ENCODE measurements at places on chromosomes 7 and 10.

- no peak for DNase-seq
Observed at GRCh38 chr10:12103802-12104201, 25.7 kb upstream of the SEC61A2 start.

GRCh38 chr10:47379445-47379785 is 4.7 kb downstream of the ZNF488 start:
- no peak for DNase-seq

GRCh38 chr7:20284771-20285143 is 45.9 kb upstream of the ITGB8 start:
- DNase-seq: no peak

DNA sequence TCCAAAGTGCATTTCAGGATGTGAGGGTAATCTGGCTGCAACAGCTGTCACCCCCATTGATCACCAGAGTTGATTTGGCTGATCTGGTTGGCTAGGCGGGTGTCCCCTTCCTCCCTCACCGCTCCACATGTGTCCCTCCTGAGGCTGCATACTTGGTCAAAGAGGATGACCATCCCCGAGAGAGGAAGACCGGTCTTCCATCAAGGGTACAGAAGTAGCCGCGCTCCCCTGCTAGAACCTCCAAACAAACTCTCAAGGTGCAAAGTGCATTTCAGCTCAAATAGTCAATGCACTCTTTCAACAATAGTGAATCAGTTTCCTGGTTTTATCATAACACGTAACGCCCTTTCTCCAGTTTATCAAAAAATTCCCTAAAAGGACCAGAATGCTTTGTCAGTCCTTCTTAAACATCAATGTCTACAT is 44.6 kb downstream of the CARD11 start:
- no peak for DNase-seq

DNA sequence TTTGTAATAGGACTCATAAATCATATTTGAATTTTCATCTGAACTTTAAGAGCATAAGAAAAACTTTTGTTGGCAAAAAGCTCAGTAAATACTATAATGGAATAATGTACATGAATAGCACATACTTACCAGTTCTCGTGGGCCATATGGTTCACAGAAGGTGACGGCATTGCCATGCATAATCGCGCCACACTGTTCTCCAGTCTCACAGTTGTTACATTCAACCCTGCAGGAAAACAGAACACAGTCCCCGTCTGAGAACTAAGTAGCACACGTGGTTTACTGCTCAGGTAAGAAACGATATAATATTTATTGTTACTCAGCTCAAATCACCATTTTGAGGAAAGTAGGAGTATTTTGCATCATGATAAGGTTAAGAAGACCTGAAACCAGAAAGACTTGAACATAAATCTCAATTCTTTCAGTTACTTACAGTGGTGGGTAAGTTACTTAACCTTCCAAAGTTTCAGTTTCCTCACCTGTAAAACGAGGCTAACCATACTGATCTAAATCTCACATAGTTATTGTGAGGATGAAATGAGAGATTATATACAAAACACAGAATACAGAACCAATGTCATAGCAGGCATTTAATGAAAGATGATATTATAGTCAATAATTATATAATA is 261.4 kb downstream of the RELN start:
- DNase-seq: no peak

GRCh38 chr10:70306886-70307520 is 23.2 kb upstream of the NPFFR1 start:
- no peak for DNase-seq

DNA sequence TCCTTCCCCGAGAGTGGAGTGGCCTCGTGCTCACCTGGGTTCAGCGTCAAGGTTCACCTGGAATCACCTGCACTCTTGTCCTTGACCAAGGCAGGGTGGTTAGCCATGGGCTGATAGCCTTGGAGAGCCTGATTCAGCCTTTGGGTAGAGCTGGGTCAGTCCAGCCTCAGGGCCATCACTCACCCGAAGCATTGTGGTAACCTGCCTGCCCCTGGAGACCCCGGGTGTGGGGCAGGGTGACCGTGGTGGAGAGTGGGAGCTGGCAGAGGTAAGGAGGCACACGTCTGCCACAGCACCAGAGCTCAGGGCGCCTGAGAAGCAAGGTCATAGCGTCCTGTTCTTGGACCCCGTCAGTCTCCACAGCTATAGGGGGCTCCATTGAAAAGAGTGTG is 27.8 kb upstream of the WDFY4 start:
- DNase-seq: no peak

GRCh38 chr7:126605553-126605952 is 647.2 kb downstream of the GRM8 start:
- no peak for DNase-seq

DNA sequence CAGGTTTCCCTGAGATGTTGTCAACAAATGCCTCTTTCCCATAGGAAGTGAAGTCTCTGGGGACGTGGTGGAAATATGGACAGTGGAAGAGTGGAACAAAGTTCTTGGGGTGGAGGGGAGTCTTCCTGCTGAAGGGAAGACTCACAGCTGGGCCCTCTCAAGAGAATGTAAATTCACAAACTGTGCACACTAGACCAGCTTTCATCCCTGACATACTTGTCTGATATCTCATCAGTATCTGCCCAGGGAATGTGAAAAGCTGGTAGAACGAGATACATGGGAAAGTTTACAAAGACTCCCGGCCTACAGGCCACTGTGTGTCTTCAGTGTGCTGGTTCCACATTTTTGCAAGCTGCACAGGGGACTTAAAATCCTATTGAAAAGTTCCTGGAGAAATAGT is 16.7 kb upstream of the CCDC3 start:
- DNase-seq: no peak

DNA sequence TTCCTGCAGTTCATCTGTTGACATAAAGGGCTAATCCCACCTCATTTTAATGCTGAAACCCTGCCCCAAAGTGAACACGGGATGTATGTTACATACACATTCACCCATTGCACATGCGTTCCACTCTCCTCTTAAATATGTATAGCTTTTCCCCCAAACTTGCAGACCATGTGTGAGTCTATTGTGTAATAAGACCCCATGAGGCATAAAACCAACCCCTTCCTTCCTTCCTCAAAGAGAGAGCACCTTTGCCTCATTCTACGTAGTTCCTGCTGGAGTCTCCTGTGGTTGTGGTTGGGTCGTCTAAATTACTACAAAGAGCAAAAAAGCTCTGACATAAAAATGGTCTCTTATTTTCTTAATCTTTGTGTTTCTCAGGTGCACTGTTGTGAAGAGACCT is 345.7 kb upstream of the KLF6 start:
- no peak for DNase-seq

- no peak for DNase-seq
Observed at GRCh38 chr10:123936426-123936825, 44.8 kb upstream of the CPXM2 start.

DNA sequence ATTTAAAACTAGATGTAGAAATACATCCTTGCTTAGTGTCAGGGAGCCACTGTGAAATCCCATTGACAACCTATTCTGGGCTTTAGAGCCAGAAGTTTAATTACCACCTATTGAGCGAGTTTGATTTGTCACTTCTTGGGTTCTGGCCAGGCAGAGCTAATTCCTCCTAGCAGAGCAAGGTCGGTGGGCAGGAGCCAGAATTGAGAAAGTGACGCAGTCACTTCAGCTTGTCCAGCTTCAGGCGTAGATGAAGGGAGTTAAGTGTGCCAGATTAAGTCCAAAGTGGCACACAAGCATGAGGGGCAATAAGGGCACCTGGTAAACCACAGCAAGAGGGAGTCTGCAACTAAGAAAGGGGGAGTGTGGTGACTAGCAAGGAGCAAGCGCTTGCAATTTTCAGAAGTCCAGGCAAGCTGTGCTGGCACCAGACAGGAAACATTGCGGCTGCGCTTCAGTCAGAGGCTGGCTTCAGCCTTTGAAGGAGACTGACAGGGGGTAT is 119.4 kb downstream of the ST7 start:
- no peak for DNase-seq

- DNase-seq: no peak
Observed at GRCh38 chr10:100083623-100084022, 2.0 kb upstream of the CPN1 start.

DNA sequence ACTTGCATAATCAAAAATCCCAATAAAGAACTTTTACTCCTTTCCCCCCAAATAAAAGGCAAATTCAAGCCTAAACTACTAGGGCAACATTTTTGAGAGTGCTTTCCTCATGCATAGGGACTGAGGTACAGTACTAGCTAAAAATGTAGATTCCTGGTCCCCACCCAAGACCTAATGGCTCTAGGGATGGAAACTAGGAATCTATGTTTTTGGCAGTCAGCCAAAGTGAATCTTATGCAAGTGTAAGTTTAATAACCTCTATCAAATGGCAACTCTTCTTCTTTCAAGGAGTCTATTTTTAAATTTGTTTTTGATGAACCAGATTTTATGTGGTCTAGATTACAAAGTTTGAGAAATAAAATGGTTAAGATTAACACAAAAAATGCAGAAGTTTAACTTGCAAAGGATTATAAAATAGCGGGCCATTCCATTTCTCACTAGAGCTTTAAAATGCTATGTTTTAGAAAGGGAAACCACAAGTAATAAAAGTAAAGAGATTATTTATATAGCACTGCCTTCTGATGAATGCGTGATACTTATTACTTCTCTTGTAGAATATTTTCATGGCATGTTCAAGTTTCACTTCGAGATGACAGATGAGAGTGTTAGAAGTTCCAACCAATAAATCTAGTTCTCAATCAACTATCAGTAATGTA is 70.4 kb upstream of the MDFIC start:
- DNase-seq: no peak

DNA sequence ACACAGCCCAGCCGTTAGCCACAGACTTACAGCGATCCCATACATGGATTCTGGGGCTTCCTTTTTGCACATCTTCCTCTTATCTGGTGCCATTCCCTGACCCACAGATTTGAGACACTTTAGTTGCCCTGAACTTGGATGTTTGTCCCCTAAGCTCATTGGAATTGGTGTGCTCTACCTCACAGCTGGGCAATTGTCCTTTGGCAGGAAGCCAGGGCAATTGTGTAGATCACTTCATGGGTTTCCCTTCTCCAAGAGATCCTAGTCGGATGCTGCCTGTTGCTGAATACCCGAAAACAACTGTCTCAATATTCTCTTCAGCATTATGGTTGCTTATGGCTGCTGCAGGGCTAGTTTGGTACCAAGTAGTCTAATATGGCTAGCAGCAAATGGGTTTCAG is 470.7 kb upstream of the MKI67 start:
- no peak for DNase-seq

DNA sequence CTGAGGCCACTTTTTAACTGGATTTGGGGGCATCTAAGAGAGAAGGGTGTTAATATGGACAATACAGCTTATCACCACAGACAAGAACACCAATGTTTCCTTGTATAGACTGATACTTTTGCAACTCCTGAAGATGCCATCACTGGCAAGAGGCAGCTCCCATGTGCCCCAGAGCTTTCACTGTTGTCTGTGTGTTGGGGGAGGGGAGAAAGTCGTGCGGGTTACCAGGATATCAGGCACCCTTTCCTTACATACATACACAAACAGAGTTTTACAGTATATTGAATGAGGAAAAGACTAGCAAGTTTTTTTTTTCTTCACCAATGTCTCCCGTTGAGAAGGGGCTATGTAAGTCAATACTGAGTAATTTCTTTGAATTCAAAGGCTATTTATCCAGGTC is 4.1 kb upstream of the DLX6 start:
- no peak for DNase-seq

- DNase-seq: no peak
Observed at GRCh38 chr7:135920478-135920877, 56.7 kb downstream of the MTPN start.

DNA sequence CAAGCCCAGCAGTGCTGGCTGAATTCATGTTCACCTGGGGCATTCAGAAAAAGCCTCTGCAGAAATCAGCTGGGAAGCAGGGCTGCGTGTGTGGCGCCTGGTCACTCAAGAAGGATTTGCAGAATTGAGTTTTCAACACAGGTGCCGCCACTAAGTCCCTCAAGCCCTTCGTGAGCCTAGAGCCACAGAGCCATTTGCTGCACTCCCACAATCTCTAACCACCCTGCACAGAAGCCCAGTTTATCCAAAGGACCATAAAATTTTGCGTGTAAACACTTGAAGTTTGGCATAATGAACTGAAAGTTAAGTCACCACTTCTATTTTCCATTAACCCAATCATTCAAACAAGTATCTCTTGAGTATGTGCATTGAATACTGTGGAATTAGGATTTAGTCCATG is 136.2 kb downstream of the DIP2C start:
- DNase-seq: no peak

DNA sequence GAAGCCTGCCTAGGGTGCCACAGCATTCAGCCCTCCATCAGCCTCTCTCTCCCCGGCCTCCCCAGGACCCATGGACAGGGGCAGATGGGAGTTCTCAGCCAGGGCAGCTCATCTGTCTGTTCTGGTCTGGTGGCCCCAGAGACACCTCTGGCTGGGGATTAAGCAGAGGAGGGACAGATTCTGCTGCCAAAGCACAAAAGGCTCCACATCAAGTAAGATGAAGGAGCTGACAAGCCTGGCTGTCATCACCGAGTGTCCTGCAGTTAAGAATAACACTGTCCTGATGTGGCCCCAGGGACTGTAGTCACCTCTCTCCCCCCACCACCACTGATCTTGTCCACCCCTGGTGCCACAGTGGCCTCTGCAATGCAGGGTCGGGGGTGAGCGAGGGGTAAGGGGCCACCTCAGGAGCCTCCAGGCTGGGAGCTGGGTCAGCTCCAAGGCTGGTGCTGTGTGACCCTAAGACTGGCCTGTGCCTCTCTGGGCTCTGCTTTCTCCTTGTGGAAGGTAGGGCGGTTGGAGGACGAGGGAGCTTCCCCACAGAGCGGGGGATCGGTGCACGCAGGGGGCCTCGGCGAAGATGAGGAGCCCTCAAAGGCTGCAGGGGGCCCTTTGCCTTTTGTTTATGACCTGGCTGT is 18.7 kb downstream of the C10orf105 start:
- DNase-seq: no peak

DNA sequence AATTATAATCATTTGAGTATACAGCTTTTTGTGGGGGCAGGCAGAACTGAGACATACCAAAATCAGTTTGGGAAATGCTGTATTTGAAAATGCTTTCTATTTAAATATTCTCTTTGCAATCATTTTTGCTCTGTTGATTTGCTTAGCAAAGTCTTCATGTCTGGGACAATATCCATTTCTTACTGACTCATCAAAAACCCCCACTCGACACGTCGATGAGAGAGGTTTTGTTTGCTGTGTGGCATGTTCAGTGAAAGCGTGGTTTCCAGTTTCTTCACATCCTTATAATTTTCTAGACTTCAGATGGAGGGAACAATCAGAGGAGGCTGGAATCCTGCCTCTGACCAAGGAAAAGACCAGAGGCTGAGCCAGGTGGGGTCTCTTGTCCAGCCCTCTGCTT is 28.9 kb downstream of the HTRA1 start:
- DNase-seq: no peak

GRCh38 chr10:43136995-43137716 is 1.1 kb upstream of the CSGALNACT2 start:
- no peak for DNase-seq

- DNase-seq: no peak
Observed at GRCh38 chr10:15334650-15335323, 36.3 kb downstream of the FAM171A1 start.

Data from stimulated activated CD4-positive, alpha-beta T cell treated with anti-CD3 and anti-CD28 coated beads, Interleukin-12 subunit alpha, Interleukin-12 subunit beta, amount 100 ng/mL, for 4 hours (primary cell).